CD4-positive, alpha-beta T cell treated with Interleukin-6 at 100 ng/mL for 8 hours (primary cell): ENCODE measurements at places on chromosomes 16 and 17.

DNA sequence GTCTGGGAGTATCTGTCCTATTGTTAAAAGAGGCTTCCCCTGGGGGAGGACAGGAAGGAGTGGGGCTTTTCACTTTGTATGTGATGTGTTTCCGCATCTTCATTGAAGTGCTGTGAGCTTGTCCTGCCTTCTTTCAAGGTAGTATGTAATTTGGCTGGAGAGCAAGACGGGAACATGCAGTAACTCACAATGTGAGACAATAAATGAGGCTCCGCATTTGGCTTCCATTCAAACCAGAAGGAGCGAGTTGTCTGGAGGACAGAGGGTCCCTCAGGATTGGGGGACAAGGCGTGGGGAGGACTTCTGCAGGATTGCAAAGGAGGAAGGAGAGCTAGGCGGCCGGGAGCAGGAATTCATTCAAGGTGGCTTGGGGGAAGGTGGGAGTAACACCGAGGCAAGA is 203.5 kb downstream of the RBFOX3 start:
- DNase-seq, result no peak

GRCh38 chr17:70168044-70168976 is 1.0 kb upstream of the KCNJ2 start:
- no peak for DNase-seq

DNA sequence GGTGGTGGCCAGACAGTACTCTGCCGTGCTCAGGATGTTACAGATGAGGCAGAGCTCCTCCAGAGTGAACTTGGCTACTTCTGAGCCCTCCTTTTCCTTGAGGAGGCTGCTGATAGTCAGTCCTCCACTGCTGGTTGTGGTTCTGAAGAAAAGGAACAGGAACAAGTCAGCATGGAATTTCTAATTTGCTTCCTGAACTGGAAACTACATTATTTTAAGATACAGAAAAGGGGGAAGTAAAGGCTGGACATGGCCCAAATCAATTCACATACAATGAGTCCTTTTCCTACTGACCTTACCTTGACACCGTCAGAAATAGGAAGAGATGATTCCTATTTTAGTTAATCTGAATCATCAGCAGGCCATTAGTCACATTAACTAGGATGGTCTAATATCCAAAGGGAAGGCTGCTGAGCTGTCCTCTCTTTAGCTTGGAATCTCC is 154.2 kb downstream of the VPS53 start:
- no peak for DNase-seq

DNA sequence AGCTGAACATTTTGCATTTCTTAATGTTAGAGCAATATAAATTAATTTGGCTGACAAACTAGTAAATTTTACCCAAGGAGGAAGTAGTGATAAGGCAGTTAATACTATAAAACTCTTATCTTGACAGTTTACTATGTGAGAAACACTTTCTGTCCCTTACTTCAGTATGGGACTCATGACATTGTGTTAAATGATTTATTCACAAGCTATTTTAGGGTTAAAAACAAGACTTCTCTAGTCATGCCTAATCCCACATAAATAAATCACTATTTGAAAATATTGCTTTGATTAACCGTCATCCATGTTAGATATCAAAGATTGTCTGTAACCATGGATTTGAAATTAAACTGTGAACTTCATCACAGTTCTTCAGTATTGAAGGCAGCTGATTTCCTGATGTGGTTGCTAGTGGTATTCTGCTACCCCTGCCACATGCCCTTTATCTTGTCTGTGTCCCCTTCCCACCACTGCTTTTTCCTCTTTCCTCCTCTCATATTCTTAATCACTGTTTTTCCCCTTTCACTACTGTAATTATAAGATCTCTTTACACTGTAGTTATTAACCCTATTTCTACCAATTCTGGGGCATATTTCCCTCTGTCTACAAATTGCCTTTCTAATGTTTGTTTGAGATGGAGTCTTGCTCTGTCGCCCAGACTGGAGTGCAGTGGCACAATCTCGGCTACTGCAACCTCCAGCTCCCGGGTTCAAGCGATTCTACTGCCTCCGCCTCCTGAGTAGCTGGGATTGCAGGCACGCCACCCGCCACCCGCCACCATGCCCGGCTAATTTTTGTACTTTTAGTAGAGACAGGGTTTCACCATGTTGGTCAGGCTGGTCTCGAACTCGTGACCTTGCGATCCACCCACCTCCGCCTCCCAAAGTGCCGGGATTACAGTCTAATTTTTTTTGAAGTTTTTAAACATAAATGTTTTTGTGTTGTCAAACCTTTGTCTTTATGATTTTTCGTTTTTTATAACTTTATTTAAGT is 95.6 kb downstream of the STXBP4 start:
- DNase-seq, result no peak

DNA sequence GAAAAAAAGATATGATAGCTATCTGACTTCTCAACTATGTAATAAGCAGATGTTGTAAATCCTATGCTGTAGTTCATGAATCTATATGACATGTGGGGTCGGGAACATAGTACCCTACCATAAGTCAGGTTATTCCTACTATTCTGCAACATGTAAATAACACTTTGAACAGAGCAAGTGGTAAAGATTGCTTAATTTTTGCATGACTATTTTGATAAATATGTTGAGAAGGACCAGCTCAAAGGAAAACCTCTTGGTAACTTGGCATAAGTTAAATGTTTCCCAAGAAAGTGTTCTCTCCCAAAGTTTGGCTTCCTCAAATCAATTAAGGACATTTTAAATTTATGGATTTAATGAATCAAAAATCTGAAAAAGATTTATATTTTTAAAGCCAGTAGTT is 62.1 kb downstream of the ABHD15 start:
- no peak for DNase-seq

- no peak for DNase-seq
Measured at GRCh38 chr16:86494039-86494564, 16.2 kb upstream of the FOXF1 start.

DNA sequence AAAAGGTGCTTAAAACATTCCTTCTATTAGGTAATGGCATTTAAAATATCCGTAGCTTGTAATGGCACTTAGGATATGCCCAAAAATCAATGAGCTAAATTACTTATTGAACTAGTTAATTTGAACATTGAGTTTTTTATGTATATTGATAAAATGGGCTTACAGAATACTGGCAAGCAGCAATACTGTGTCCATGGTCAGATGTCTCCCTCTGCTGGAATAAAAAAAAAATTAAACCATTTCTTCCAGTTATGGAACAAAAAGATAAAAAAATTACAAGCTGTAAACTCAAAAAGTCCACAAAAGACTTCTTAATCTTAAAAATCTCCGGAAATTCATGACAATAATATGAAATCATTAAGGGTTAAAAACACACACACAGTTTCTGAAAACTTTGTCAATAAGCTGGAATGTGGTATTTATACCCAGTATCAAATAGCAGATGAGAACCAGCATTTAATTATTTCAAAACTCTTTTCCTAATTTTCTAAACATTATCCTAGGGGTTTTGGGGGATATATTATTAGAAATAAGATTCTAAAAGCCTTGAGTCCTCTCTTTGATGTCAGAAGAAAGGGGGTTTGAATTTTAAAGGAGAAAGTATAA is 21.5 kb upstream of the PSMD7 start:
- DNase-seq, result no peak

- DNase-seq, result no peak
Measured at GRCh38 chr17:50169881-50170459, 4.2 kb downstream of the SGCA start.

DNA sequence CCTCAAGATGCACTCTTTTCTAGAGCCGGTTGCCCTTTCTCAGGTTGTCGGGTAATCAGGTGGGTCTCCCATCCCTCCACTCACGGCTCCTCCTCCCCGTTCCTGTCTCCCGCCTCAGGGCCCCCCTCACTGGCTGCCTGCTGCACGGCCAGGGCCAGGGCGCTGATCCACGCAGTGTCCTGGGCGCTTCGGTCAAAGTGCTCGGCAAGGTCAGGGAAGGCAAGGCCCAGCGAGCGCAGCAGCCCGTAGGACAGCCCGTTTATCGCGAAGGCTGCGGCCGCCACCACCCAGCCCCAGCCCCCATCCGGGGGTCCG is 753 bp downstream of the SLC16A11 start:
- DNase-seq, result no peak

GRCh38 chr17:10156599-10156947 is 41.8 kb downstream of the GAS7 start:
- no peak for DNase-seq

- DNase-seq, result no peak
Measured at GRCh38 chr17:82702231-82702927, 3.9 kb upstream of the RAB40B start.

- DNase-seq, result no peak
Measured at GRCh38 chr17:73065376-73065775, 27.1 kb downstream of the SLC39A11 start.

DNA sequence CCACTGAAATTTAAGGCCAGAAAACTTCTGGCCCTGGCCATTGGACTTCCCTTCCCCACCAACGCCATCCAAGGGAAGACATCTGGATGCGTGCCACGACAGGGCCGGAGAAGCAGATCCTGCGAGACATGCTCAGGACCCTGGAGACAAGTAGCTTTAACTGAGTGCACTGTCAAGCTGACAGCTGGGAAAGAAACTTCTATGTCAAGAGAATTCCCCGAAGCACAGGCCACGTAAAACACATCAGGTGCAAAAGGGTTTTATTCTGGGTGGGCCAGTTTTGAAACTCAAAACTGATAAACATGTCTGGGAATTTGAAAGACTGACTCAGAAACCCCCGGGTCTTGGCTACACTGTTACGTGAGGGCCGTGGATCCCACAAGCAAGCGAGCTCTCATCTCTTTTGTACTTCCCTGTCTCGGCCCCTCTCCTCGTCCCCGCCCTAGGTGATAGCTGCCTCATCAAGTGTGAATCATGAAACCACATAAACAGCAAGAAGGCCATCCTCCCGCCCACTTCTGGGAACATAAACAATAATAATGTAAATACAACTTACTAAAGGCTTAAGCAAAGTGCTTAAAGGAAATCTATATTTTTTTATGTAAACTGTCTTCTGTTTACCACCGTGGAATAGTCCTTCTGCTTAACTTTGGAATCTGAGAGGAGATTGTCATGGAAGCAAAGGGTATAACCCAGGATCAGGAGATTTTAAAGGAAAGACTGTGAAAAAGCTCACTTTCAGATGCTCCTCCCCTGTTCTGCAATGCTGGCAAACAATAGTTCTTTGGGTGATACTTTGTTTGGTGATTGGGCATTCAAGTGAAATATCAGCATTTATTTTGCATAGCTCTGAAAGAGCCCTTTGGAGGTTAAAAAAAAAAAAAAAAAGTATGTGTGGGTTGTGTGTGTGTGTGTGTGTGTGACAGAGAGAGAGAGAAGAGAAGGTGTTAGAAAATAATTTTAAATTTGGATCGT is 406.0 kb upstream of the MAF start:
- DNase-seq, result no peak

- DNase-seq, result peak; percentile 30
Measured at GRCh38 chr16:1723450-1724147, 17.6 kb downstream of the MAPK8IP3 start.

DNA sequence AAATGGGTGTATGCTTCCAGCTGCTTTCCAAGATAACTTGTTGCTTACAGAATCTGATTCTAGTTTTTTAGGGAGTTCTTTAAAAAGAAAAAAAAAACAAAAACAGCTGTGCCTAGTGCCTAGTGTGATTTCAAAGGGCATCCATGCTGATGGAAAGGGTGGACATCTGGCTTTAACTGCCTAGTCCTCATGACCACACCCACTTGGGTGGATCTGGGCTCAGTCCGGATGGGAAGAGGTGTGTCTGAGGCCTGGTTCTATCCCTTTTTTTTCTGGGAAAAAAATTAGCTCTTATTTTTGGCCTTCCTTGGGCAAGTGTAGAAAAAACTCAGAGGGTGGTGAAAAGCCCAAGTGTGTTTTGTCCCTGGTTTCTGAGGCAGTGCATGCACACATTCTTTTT is 132.3 kb upstream of the CDH11 start:
- DNase-seq, result no peak

DNA sequence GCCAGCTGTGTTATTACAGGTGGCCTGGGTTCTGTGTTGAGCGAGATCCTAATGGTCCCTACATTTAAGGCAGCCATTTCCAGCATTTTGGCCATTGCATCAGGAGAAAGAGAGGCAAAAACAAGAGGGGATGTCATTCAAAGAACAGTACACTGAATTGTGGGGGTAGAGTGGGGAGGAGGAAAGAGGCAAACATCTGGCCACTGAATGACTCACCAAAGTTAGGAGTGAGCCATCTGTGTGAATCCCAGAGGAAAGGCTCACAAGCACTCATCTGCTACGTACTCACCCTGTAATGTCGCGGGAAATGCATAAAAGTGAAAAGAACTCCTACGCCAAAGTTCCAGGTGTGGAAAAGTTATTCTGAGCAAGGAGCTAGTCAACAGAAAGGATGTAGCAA is 16.7 kb downstream of the KRABD2 start:
- no peak for DNase-seq

DNA sequence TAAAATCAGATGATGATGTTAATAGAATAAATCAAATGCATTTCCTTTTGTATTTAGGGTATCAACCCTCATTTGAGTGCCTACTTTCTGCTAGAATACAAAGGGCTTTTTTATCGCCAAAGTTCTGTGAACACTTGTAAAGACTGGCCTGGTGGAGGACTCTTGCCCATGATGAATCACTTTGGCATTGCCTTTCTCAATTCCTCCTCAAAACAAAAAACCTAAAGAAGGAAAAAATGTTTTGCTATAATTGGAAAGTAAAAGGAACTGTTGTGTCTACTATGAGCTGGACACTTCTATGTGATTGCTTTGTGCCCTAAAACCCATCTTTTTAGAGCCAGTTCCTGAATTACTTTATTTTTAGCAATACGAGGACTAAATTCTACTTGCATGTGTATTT is 13.0 kb upstream of the DHRS11 start:
- no peak for DNase-seq

DNA sequence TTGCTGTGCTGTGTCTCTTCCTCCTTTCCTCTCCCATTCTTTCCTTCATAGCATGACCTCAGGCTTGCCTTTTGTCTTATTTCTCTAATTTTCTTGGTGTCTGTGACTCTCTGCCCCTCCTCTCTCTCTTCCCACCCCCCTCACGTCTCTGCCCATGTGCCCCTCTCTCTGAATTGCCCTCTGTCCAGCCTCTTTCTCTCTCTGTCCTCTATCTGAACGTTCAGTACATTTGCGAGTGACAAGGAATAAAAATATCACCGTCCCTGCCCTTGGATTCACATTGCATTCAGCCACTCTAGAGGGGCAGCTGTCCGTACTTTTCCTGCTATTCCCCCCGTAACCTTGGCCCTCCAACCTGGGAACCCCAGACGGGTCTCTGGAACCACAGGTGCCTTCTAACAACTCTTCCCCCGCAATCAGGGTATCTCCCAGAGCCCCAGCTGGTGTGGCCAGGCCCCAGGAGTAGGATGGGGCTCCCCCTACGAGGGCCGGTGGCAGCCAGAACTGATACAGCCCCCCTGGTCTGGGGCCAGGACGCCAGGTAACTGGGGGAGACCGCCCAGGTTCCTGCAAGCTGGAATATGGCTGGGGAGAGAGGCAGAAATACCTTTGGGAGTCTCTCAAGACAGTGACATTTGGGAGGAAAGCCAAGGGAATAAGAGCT is 1.8 kb downstream of the KIF1C start:
- no peak for DNase-seq

- no peak for DNase-seq
Measured at GRCh38 chr16:4515611-4516233, 22.9 kb downstream of the CDIP1 start.
